Activated CD4-positive, alpha-beta T cell treated with anti-CD3 and anti-CD28 coated beads, Interleukin-2, amount 10 ng/mL, durations not matched to agents 24 days and 14 days (primary cell): ENCODE measurements at places on chromosomes 4 and X. TPM values are rescaled to one million over a fixed set of nuclear protein-coding genes. Genes with fewer than 3 reads are reported as not detected.

- DNase-seq, result no peak
Measured at GRCh38 chr4:76867377-76867776, 30.6 kb downstream of the SOWAHB start.

The P2RY4 gene
- 0.21 and 0.24 TPM in 2 replicates for total RNA-seq

GRCh38 chr4:41644288-41644914 lies 104.1 kb downstream of the PHOX2B start:
- DNase-seq, result peak; percentile 62

The AFF2 gene
- total RNA-seq, result 0.70 and 1.1 TPM in 2 replicates

The XAGE2 gene
- not detected in 2 replicates for total RNA-seq

- DNase-seq, result no peak
Measured at GRCh38 chr4:152571770-152572169, 35.9 kb upstream of the FBXW7 start.

DNA sequence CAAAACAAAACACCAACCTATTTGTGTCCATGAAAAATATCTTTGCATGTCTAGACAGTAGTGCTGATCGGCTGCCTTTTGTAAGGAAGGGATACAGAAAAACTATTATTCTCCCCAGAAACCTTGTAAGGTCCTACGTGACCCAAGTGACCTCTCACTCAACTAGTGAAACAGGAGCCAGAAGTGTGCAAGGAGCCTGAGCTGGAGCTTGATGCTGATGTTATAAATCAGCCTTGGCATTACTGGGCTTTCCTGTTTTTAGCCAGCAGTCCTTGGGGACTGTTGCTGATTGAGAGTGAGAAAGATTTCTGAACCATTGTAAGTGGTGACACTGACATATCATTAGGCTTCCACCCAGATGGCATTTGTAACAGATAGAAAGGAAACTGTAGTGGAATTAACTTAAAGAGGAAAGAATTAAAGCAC lies 100.8 kb upstream of the LIMCH1 start:
- no peak for DNase-seq

DNA sequence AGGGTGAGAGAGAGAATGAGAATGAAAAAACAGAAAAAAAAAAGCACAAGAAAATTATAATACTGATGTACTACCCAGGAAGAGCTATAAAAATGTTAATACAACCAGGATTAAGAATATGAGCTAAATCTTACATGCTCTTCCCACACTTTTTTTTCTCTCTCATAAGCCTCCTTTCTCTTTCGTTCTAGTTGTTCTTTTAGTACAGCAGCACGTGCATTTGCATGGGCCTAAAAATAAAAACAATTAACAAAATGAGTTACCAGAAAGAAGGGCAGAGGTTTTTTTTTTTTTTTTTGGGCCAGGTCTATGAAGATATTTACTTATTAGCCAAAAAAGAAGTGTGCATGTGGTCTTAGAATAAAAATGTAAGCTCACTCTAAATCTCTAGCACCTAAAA lies 105.5 kb downstream of the NEK1 start:
- DNase-seq, result no peak

DNA sequence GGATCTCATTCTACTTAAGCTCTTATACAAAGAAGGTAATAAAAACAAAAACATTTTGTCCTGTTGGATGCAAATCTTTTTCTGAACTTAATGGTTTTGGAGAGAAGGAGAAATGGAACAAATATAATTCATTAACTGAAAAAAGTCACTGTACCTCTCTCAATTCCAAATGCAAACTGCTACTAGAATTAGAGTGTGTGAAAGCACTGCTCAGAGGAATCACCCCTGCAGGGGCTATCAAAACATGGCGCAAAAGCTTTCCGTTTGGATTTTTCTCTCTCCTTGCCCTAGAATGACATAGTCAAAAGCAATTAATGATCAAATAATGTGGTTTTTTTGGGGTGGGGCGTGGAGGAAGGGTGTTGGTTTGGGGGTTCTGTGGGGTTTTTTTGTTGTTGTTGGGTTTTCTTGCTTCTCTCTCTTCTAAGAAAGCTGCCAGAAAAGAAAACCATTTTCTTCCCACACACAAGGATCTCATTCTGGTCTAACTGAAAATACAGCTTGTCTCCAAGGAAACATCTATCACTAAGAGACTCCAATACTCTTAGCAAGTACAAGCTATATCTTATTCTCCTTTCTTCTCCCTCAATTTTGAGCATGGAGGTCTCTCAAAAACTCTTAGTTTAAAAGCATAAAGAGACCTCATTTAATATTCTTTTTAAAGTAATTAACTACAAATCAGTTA lies 41.6 kb downstream of the USP46 start:
- DNase-seq, result peak; percentile 73

- DNase-seq, result no peak
Measured at GRCh38 chrX:65894133-65894532, 145.7 kb downstream of the VSIG4 start.

DNA sequence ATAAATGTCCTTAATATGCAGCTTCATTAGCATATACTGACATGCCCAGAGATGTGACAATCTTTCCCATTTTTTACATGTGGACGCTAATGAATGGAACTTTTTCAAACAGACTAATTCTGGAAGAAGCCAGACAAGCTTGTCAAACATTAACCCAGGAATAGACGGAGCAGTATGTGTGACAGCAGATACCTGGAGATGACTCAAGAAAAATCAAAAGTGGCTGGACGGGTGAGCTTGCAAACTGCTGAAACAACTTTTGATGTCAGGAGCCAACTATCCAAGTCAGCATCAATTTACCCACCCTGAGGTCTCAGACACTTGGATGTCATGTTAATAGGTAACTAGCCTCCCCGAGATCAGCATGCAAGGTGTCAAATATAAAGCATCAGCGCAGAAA lies 183.0 kb downstream of the PACRGL start:
- DNase-seq, result no peak

DNA sequence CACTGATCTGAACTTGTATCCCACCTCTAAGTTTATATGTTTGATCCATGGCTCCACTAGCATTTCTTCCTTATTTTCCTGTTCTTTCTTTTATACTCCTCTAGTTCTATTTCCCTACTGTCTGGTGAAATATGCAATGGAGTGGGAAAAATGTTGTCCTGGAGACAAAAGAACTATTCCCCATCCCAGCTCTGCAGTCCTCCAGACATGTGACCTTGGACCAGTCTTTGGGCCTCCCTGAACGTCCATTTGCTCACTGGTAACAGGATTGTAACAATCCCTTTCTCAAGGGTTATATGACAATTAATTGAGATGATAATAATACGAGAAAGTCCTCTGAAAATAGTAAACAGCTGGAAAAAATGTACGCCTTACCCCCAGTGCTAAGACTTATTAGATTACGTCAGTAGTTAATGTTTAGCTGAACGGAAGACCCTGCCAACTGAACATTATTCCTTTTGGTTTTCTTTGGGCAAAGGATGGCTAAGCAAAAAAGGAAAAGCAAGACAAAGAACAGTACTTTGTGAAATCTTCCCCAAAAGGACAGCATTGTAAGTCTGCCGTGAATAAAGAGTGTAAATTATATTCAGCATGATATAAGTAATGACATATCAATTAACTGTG lies 302.3 kb upstream of the PPARGC1A start:
- DNase-seq, result no peak

The CSN1S1 gene
- total RNA-seq, result not detected in 2 replicates

DNA sequence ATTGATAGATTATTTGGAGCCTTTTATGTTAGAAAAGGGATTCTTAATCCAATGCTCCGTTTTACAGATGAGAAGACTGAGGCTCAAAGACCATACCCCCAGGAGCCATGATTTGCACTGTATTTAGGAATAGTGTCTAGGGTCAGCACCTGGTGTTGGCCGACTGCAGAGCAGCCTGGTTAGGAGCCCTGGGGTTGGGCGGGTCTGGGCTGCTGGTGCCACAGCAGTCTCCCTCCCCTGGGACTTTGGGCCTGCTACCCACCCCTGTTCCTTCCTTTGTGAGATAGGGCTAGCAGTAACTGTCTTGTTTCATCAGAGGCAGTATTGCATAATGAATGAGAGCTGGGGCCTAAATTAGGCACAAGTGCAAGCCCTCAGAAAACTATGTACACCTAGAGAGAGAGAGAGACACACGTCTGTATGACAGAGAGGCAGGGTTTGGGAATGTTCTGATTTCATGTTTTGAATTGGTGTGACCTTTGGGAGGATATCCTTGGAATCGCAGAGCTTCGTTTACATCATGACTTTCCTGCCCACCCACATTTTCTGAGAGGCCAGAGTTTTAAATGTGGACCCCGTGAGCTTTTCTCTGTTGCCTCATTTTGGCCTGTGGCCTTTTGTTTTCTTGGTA lies 111.7 kb downstream of the PTTG2 start:
- DNase-seq, result no peak
